ENCODE measurements at places on chromosomes 1 and 21.

DNA sequence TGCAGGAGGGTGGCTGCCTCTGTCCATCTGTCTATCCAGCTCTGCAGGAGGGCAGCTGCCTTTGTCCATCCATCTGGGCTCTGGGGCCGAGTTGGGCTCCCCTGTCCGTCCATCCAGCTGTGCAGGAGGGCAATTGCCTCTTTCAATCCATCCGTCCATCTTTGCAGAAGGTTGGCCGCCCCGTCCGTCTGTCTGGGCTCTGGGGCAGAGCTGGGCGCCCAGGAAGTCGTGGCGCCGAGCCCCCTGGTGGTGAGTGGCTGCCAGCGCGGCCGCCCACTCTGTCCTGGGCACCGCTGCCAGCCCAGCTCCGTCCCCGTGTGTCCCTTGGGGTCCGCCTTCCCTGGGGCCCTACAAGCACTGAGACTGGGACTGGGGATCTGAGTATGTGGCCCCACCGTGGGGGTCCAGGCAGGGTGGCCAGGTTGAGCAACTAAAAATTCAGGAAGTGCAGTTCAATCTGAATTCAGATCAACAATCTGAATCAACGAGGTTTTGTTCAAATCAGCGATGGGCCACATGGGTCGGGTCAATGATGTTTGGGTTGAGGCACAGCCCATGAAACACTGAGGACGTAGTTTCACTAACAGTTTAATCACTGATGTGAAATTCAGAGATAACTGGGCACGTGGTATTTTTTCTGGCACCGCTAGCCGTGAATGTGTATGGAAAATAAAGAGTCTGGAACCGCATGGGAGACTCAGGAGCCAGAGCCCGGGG is 99.1 kb upstream of the ACTRT2 start:
- peak; percentile 69 for DNase-seq

- DNase-seq, result no peak
Observed at GRCh38 chr1:215192306-215192705, 109.8 kb downstream of the KCNK2 start.

GRCh38 chr1:85047472-85048295 is 616 bp downstream of the MCOLN3 start:
- DNase-seq, result no peak

DNA sequence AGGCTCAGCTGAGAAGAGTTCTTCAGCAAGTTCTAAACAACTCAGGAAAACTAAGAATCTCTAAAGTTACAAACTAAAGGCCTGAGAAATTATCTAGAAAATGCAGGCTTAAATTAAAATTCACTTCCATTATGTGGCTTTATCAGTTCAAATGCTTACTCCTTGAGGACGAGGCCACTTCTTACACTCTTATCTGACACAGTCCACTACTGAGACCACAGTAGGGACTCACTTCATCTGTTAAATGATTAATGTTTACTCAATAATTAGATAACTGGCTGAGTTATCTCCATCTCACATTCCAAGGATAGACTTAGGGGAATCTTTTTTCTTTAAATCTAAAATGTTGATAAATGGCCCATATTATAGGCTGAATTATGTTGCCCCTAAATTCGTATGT is 1.6 kb downstream of the C1orf141 start:
- DNase-seq, result no peak

- no peak for DNase-seq
Observed at GRCh38 chr1:147630447-147630846, 39.9 kb downstream of the ACP6 start.

GRCh38 chr1:109802136-109802900 is 38.6 kb upstream of the EPS8L3 start:
- DNase-seq, result no peak

DNA sequence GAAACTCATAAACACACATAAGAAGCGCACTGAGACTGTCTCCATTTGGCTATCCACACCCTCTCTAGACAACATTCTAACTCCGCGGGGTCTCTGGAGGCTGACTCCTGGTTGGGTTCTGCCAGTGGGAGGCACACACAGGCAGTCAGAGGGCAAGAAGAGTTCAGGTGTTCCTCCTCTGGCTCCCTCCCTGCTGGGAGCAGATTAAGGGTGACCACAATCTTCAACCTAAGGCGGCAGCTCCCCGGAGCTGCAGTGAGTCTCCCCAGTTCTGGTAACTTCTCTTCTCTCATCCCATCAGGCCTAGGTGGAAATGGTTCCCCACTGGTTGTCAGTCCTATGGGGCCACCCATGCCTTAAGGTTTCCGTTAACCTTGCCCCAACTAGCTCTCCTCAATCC is 7.4 kb upstream of the TENT5C start:
- no peak for DNase-seq

- no peak for DNase-seq
Observed at GRCh38 chr1:221449801-221450470, 292.0 kb downstream of the DUSP10 start.

DNA sequence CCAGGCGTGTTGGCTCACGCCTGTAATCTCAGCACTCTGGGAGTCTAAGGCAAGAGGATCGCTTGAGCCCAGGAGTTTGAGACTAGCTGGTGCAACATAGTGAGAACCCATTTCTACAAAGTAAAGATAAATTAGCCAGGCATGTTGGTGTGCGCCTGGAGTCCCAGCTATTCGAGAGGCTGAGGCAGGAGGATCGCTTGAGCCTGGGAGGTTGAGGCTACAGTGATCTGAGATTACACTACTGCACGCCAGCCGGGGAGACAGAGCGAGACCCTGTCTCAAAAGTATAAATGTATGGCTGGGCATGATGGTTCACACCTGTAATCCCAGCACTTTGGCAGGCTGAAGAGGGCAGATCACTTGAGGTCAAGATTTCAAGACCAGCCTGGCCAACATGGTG is 51.5 kb upstream of the LBR start:
- no peak for DNase-seq

GRCh38 chr1:185281245-185281644 is 35.8 kb downstream of the IVNS1ABP start:
- DNase-seq, result no peak

DNA sequence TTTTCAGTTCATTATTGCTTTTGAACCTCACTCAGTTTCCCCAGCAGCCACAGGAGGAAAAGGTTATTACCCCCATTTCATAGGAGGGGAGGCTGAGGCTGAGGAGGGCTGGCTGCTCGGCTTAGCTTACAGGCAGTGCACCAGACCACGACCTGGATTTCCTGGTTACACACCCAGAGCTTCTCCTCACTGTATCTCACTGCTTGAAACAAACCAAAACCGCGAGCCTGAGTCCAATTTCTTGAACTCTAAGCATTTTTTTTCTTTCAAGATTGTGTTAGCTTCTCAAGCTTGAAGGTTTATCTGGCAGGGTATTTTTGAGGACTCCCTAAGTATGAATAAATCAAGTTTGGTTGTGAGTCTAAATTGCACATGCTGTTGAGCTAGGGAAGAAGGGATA is 188.9 kb upstream of the EDN2 start:
- DNase-seq, result peak; percentile 59

- DNase-seq, result no peak
Observed at GRCh38 chr1:221335161-221336101, 406.5 kb downstream of the DUSP10 start.

DNA sequence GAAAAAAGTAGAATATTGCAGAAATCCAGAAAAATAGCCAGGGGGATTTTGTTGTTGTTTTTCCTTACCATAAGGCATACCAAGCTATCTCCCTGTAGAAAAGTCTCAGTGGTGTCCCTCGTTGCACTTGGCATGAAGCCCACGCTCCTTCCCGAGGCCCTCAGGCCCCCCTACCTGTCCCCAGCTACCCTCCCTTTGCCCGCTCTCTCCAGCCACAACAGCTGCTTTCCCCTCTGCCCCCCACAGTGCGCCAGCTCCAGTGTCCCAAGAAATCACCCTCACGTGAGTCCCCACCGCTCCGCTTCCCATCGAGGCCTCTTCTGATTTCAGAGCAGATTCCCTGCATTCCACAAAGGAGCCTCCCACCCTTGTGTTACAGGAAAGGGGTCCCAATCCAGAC is 8.4 kb downstream of the AGTRAP start:
- DNase-seq, result no peak

GRCh38 chr1:156099282-156099681 is 15.2 kb upstream of the LMNA start:
- no peak for DNase-seq

GRCh38 chr1:26693599-26694572 is 1.9 kb upstream of the ARID1A start:
- DNase-seq, result no peak

DNA sequence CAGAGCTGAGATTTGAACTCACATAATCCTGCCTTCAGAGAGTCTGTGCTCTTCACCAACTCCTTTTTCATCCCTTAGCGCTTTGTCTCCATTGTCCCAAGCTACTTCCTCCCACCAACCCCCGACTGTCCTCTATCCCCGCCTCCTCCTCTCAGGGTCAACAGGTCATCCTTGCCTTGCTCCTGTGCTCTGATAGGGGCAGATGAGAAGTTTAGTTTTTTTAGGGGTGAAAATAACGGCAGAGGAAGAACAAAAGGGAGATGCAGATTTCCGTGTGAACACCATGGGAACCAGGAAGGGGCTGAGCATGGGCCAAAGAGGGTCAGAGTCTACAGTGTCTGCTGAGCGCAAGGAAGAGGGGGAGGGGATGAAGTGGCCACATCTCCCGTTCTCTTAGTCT is 31.9 kb downstream of the GLUL start:
- no peak for DNase-seq

DNA sequence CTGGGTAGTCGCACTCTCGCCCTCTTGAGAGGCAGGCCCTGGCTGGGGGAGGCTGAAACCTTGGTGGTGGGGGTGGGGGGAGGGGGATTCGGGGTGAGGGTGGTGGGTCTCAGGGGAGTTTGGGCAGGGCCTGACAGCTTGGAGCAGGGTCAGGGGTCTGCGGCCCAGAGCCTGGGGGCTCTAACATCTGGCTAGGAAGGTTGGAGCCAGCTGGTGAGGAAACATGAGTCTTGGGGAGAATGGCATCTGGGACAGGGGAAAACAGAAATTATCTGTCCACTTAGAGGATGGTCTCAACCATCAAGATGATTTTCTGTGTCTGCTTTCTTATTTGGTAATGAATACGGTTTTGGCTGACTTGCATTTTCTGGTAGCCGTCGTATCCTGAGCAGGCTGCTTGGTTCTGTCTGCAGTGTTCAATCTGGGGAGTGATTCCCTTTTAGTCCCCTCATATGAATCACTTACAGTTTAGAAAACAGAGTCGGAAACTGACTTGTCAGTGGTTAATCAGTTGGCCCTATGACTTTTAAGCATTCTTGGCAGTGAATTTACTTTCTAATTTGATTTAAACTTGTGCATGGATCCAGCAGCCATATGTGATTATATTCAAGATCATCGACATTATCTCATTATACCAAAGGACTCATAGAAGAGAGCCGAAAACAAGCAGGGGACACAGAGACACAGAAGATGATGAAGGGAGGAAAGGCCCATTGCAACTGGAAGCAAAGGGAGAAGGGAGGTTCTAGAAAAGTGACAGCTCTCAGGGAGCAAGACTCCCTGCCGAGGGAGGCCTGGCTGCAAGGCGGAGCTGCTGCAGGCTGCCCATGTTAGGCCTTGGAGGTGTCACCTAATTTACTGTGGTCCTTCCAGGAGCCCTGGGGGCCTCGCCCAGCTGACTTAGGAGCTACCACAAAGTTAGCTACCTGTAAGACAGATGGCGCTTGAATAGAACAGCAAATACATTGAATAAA is 237.6 kb downstream of the SDCCAG8 start:
- no peak for DNase-seq

Measured in Karpas-422 (cell line).